ENCODE measurements at places on chromosomes 6 and 20.
A peak's percentile ranks its signal among the peaks of the same experiment; 100 is the strongest.

- DNase-seq = no peak
These were observed 94.1 kb upstream of the RNF24 start for GRCh38 chr20:4109307-4109940.

DNA sequence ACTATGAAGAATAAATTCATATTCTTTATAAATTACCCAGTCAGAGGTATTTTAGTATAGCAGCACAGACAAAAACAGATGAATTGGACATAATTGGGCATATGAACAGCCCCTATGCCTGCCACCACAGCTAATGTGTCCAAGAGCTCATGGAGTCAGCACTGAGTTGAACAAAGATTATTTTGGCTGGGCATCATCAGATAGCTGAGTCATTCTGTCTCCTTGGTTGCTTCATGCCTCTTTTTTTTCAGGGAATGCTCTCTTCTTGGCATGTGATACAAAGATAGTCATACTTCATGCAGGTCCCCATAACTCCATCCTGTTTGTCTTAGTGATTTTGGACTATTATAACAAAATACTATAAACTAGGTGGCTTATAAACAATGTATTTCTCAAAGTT, 275.6 kb downstream of the TENT5A start:
- DNase-seq = no peak

- no peak for DNase-seq
These were observed 31.2 kb downstream of the SLC9A8 start for GRCh38 chr20:49843770-49844380.

GRCh38 chr6:14709066-14709670, 536.7 kb upstream of the JARID2 start:
- DNase-seq = no peak

- no peak for DNase-seq
These were observed 15.2 kb upstream of the MCCD1 start for GRCh38 chr6:31513456-31514165.

- DNase-seq = peak; percentile 9
These were observed 26.7 kb downstream of the MDN1 start for GRCh38 chr6:89792881-89793280.

DNA sequence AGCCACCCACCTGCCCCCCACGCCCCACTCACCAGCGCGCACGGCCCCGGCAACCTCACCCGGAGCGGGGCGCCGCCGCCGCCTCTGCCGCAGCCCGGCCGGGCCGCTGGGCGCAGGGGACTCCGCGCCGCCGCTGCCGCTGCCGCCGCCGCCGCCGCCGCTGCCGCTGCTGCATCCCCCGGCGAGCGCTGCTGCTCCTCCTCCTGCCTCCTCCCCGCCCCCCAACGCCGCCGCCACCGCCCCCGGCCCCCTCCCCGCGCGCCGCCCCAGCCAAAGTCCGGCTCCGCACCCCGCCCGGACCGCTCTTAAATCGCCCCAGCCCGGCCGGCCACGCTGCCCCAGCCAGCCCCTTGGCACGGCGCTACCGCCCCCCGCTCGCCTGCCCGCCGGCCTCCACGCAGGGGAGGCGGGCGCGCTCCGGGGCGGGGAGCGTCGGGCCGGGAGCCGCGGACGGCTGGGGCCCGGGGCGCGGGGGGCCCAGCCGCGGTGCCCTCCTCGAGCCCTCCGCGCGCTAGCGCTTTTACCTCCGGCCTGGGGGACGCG, at the start of gene SULF2:
SULF2 (minus strand) TSS at position 171 of the 543 bp plus-strand sequence. CDS start 28,118 bp downstream, outside the sequence.
- DNase-seq = no peak

- no peak for DNase-seq
These were observed 44.2 kb upstream of the TMEM217 start for GRCh38 chr6:37302086-37302686.

GRCh38 chr20:63658749-63659187, 656 bp downstream of the RTEL1 start:
- DNase-seq = no peak

GRCh38 chr20:60254901-60255411, 296.7 kb downstream of the CDH26 start:
- DNase-seq = no peak

DNA sequence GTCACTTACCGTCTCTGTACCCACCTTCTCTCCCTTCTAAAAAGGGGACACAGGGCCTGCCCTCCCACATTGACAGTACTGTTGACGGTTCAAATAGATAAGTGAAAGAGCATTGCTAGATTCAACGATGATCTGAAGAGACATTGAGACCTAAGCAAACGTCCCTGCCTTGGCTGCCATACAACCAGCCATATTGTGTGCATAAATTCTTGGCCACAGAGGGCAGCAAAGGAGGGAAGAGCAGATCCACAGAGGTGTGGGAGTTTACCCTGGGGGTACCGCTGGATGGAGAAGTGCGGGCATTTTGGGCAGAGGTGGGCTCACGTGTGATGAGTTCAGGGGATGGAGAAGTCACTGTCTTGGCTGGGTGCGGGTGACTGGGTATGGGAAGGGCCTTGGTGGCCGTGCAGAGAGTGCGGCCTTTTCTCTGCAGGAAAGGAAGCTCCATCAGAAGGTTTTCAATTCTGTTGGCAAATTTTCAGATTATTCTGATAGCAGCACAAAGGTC, 85.6 kb downstream of the POPDC3 start:
- no peak for DNase-seq

DNA sequence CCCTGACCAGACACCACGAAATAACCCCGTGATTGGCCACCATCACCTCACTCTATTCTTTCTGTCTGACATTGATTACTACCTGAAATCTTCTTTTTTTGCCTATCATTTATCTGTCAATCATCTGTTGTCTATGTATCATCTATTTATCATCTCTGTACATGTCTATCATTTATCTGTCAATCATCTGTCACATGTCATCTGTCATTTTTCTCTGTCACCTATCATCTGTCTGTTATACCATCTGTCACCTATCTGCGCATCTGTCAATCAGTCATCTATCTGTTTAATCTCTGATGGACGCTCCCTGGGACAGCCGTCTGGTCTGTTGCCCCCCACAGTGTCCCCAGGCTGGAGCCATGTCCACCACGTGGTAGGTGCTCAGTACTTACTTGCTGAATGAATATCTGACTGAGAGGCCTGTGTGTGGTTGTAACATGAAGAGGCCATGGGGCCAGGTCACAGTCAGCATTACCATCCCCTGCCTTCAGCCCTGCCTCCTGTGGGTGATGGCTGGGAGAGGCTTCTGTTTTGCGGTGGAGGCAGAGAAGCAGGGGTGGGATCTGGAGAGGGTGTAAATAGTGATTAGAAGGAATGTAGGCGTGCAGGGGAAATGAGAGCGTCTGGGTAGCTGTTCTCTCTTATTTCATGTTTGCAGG, 302.7 kb downstream of the QKI start:
- DNase-seq = no peak

DNA sequence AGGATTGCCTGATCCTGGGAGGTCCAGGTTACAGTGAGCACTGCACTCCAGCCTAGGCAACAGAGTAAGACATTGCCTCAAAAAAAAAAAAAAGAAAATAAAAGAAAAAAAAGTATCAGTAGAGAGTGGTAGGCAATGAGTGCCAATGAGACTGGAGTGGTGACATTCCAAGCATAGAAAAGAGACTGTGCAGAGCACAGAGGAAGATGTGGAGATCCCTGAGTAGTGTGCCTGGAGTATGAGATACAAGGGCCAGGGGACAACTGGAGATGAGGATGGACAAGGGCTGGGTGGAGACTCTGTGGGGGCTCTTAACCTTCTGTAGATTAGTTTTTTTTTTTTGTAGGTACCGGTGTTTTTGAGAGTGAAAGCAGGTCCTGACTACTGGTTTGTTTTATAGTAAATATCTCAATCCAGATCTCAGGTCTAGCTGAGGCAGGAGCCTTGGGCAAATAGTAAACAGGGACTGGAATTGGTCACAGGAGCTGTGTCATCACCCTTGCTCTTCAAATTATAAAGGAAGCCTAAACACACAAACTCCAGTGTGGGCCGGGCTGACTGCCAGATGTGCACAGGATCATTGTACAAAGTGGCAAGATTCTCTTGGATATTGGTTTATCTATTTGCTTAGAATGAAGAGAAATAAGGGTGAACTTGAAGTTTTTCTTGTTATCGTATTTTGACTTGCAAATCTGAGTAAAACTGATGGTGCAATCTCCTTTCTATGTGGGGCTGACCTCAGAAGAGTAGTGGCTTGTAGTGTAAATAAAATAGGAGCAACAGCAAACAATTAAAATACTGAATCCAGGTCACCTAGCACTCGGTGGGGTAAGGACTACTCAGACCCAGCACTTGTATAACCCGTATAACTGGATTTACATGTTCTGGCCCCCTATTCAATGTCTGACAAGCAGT, 144.9 kb downstream of the SOX4 start:
- no peak for DNase-seq

- DNase-seq = no peak
These were observed 9.9 kb downstream of the SERPINB6 start for GRCh38 chr6:2961506-2961905.

DNA sequence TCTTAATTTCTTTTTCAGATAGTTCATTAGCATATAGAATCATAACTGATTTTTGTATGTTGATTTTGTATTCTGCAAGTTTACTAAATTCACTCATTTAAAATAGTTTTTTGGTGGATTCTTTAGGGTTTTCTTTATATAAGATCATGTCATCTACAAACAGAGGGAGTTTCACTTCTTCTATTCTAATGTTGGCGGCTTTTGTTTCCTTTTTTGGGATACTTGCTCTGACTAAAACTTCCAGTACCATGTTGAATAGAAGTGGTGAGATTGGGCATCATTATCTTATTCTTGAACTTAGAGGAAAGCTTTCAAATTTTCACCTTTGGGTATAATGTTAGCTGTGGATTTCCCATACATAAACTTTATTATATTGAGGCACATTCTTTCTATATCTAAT, 296.9 kb downstream of the BCKDHB start:
- no peak for DNase-seq

DNA sequence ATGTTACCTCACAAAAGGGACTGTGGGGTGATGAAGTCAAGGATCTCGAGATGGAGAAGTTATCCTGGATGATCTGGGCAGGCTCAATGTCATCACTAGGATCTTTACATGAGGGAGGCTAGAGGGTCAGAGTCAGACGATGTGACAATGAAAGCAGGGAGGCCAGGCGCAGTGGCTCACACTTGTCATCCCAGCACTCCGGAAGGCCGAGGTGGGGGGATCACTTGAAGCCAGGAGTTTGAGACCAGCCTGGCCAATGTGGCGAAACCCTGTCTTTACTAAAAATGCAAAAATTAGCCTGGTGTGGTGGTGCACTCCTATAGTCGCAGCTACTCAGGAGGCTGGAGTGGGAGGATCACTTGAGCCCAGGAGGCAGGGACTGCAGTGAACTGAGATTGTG, 68.8 kb downstream of the TTLL2 start:
- no peak for DNase-seq

GRCh38 chr6:9732056-9732455, 682.8 kb downstream of the TFAP2A start:
- DNase-seq = no peak

DNA sequence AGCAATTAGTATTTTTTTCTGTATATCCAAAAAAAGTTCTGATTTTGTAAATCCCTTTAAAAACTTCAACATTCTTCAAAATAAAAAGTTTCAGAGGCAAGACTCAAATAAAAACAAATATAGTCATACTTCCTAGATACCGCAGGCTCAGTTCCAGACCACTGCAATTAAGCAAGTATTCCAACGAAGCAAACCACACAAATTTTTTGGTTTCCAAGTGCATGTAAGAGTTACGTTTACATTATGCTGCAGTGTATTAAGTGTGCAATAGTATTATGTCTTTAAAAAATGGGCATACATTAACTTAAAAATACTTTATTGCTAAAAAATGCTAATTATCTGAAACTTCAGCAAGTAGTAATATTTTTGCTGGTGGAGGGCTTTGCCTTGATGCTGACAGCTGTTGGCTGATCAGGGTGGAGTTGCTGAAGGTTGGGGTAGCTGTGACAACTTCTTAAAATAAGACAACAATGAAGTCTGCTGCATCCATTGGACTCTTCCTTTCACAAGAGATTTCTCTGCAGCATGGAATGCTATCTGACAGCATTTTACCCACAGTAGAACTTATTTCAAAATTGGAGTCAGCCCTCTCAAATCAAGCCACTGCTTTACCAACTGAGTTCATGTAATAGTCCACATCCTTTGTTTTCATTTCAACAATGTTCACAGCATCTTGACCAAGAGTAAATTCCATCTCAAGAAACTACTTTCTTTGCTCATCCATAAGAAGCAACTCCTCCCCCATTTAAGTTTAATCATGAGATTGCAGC, 46.0 kb downstream of the PHIP start:
- no peak for DNase-seq

GRCh38 chr20:16158976-16159286, 414.3 kb downstream of the KIF16B start:
- no peak for DNase-seq

- DNase-seq = no peak
These were observed 20.9 kb downstream of the DEF6 start for GRCh38 chr6:35318196-35319171.

DNA sequence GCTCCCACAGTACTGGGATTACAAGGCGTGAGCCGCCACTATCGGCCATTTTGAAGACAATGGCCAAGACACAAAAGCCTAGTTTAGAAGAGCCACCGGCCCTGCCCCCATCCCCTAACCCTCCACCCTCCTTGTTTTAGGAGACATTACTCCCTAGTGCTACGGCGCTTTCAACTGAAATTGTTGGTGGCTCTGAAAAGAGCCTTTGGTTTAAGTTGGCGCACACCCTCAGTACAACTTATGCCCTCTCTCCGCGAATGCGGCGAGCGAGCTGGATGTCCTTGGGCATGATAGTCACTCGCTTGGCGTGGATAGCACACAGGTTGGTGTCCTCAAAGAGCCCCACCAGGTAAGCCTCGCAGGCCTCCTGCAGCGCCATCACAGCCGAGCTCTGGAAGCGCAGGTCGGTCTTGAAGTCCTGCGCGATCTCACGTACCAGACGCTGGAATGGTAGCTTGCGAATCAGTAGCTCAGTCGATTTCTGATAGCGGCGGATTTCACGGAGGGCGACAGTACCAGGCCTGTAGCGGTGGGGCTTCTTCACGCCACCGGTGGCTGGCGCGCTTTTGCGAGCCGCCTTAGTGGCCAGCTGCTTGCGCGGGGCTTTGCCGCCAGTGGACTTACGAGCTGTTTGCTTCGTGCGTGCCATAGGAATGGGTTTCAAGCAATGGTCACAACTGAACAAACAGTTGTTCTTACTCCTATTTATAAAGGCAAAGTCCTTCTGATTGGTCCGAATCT, 114.9 kb upstream of the BTN3A2 start:
- DNase-seq = peak; percentile 70

DNA sequence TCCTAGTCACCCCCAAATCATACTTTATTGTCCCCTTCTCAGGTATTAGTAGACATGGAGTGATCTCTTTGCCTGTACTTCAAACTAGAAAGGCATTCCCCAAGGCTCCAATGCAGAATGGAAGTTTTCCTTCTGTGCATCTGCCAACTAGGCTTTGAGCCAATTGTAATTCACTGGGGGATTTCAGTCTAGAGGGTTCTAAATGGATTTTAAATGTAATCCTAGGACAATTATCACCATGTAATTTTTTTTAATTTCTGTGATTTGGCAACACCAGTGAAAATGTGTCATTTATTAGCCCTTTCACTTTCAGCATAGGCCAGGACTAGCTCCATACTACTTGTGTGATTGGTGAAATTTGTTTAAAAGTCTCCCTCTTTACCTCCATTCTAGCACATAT, 557.6 kb upstream of the MARCKS start:
- DNase-seq = no peak

- DNase-seq = no peak
These were observed 1.7 kb downstream of the NECAB3 start for GRCh38 chr20:33672426-33673113.

GRCh38 chr6:209432-210103, 82.7 kb upstream of the DUSP22 start:
- no peak for DNase-seq
